ENCODE measurements at places on chromosomes 3 and 15. TPM values are rescaled to one million over a fixed set of nuclear protein-coding genes. Genes with fewer than 3 reads are reported as not detected.
A peak's percentile ranks its signal among the peaks of the same experiment; 100 is the strongest.

The KY gene
- not detected for total RNA-seq

DNA sequence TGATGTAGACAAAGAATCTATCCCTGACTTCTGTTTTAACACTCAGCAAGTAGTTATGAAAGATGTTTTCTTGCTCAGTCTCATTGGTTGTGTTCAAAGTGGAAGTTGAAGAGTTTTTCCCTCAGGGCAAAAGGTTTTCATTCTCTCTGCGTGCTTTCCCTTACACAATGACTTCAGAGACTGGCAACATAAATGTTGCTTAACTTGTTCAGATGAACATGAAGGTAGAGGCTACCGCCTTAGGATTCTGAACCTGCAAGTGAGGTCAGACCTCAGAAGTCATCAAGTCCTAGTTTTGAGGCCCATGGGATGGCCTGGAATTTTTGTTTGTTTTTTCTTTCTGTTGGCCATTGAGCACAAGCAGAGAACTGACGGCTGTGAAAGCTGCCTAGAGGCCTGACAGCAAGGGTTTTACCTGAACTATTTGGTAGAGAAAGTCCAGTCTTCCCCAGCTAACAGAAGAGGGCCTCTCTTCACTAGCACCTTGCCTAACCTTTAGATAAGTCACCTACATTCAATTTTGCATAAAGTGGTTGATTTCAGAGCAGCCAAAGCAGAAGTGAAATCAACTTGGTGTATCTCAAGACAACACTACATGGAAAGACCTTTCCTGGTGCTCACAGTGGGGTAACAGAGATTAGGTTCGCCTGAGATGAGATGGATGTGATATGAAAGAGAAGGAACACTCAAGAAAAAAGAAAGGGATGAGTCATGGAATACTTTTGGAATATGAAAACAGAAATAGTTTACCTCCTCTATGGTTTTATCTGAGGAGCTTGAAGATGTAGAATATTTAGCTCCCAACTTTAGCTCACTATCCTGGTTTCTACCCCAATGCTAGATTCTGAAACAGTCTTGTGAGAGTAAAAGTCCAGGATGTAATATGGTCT lies 53.6 kb upstream of the AP4E1 start:
- H3K4me1 ChIP-seq: no peaks in the 10 kb centered on the region
- H3K4me3 ChIP-seq: no peak overlapping the region
- peaks cover 14% of the 10 kb centered on the region for H3K27me3 ChIP-seq

GRCh38 chr3:96101006-96101560 lies 713.3 kb upstream of the EPHA6 start:
- DNase-seq: no peak
- no peak overlapping the region for H3K27ac ChIP-seq
- no peaks in the 10 kb centered on the region for H3K27me3 ChIP-seq
- no peak overlapping the region for H3K4me3 ChIP-seq
- no peaks in the 10 kb centered on the region for H3K4me1 ChIP-seq

The THRB gene
- total RNA-seq: not detected

The C3orf62 gene
- total RNA-seq: 13.5 TPM

The GOLGA6B gene
- total RNA-seq: not detected

DNA sequence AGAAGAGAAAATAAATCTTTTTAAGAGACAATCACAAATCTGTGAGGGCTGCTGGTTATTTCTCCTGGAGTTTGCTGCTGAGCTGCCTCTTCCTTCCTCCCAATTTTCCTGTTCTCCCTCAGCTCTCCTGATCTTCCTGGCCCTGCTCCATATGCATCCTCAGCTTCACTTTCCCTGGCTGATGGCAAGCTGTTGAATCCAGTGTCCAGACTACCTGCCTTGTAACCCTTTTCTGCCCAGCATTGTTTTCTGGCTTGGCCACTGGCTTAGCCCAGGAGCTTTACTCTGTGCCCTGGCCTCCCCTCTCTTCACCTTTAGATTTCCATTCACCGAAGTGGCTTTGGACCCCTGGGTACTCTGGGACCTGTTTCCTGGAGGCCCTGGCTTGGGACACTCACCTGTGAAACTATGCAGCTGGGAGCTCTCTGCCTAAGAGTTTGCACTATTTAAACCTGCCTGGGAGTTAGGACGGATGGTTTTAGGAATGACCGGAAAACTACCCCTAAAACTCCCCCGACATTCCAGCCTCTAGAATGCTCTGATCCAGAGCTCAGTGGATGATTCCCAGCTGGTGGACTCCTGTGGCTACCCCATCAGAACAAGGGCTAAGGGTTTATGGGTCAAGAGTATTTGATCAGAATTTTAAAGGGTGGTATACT lies 90.0 kb downstream of the RBPMS2 start:
- no peaks in the 10 kb centered on the region for H3K27me3 ChIP-seq

DNA sequence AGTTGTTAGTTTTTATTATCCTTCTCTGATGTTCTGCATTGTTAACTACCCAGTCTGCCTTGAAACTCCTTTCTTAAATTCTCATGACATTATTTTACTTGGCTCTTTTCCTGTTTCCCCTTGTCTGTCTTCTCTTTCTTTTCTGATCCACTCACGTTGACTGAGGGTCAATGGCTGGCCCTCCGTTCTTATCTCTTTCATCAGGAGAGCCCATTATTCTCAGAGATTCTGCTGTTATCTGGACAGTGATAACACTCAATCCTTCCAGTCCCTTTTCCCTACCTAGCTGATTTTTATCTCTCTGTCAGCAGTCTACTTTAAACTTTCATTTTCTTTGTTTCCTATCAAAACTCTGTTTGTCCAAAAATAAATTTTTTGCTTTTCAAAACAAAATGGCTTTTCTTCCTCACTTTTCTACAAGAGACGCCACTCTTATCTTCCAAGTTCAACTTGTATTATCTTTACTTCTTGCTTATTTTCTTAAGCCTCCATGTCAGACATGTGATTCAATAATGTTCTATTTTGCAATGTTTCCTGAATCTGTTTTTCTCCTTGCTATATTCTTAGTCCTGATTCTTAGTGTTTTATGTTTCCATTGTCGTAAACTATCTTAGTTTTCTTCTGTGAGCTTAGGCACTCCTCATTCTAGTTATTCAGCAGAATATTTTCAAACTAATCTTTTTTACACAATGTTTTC lies 120.2 kb downstream of the NEDD4 start:
- no peaks in the 10 kb centered on the region for H3K27me3 ChIP-seq
- H3K27ac ChIP-seq: no peak overlapping the region
- DNase-seq: no peak
- H3K4me1 ChIP-seq: peaks cover 3% of the 10 kb centered on the region

The ACAN gene
- not detected for total RNA-seq

DNA sequence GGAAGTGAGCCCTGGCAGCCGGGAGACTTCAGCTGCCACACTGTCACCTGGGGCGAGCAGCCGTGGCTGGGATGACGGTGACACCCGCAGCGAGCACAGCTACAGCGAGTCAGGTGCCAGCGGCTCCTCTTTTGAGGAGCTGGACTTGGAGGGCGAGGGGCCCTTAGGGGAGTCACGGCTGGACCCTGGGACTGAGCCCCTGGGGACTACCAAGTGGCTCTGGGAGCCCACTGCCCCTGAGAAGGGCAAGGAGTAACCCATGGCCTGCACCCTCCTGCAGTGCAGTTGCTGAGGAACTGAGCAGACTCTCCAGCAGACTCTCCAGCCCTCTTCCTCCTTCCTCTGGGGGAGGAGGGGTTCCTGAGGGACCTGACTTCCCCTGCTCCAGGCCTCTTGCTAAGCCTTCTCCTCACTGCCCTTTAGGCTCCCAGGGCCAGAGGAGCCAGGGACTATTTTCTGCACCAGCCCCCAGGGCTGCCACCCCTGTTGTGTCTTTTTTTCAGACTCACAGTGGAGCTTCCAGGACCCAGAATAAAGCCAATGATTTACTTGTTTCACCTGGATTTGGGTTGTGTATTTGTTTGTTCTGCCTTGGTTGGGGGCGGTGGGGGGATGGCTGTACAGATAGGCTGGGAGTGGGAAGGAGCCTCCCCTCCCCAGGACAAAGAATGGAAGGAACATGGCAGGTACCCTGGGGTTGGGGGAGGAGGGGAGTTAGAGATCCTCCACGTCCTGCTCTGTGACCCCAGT lies 2.9 kb upstream of the GRM2 start:
- H3K4me3 ChIP-seq: no peak overlapping the region
- peaks cover 9% of the 10 kb centered on the region for H3K27me3 ChIP-seq
- peaks cover 14% of the 10 kb centered on the region for H3K36me3 ChIP-seq
- H3K27ac ChIP-seq: no peak overlapping the region

DNA sequence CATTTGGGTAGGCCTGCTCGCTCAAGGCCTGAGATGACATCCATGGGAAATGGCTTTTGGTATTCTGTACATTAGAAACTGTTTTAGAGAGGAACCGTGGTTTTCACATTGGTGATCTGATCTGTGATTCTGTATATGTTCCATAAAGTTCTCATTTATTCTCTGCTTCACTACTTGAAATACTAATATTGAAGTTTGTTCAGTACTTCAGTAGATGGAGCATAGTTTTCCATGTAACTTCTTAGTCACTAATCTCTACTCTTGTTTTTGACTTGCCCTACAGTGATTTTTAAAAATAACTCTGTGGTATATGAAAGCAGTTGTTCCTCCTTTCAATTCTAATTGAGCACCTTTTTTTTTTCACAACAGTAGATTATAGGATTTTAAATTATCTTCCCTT lies 66.5 kb downstream of the MBNL1 start:
- H3K27ac ChIP-seq: no peak overlapping the region
- peaks cover 77% of the 10 kb centered on the region for H3K36me3 ChIP-seq
- peaks cover 70% of the 10 kb centered on the region for H3K4me1 ChIP-seq
- H3K4me3 ChIP-seq: no peak overlapping the region
- DNase-seq: no peak
- no peaks in the 10 kb centered on the region for H3K27me3 ChIP-seq

The ECE2 gene
- not detected for total RNA-seq

DNA sequence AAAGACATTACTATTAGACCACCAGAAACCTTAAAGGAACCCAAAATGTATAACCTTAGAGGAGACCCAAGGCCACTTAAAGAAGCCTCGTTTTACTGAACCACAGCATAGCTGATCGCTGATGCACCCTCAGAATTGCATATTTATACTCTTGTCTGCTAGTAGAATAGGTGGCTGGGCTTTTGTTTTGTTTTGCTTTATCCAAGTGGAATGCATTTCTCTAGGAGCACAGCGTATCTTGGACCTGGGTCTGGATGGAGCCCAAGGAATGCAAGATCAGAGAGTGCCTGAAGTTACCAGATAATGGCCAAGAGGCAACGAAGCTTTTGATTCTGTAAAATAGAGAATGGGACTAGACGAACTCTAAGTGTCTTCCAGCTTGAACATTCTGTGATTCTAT lies 129.2 kb upstream of the COL8A1 start:
- H3K36me3 ChIP-seq: no peaks in the 10 kb centered on the region
- H3K4me1 ChIP-seq: no peaks in the 10 kb centered on the region
- DNase-seq: no peak
- no peak overlapping the region for H3K27ac ChIP-seq
- no peak overlapping the region for H3K4me3 ChIP-seq
- H3K27me3 ChIP-seq: no peaks in the 10 kb centered on the region

GRCh38 chr15:57827971-57828370 lies 121.5 kb downstream of the POLR2M start:
- peaks cover 10% of the 10 kb centered on the region for H3K4me1 ChIP-seq
- no peak overlapping the region for H3K4me3 ChIP-seq
- H3K36me3 ChIP-seq: no peaks in the 10 kb centered on the region
- no peak overlapping the region for H3K27ac ChIP-seq

- H3K36me3 ChIP-seq: no peaks in the 10 kb centered on the region
- peak; percentile 12 for DNase-seq
- no peaks in the 10 kb centered on the region for H3K27me3 ChIP-seq
- no peak overlapping the region for H3K27ac ChIP-seq
- peaks cover 14% of the 10 kb centered on the region for H3K4me1 ChIP-seq
These were observed 138.8 kb downstream of the BBX start for GRCh38 chr3:107661447-107662123.

- no peak overlapping the region for H3K4me3 ChIP-seq
- H3K4me1 ChIP-seq: peaks cover 11% of the 10 kb centered on the region
- no peak for DNase-seq
- no peaks in the 10 kb centered on the region for H3K27me3 ChIP-seq
- H3K27ac ChIP-seq: no peak overlapping the region
These were observed 15.6 kb upstream of the RAP2B start for GRCh38 chr3:153146191-153147053.

GRCh38 chr3:61090389-61091169 lies 160.7 kb downstream of the FHIT start:
- H3K27me3 ChIP-seq: no peaks in the 10 kb centered on the region
- no peak for DNase-seq
- H3K4me3 ChIP-seq: no peak overlapping the region
- H3K4me1 ChIP-seq: no peaks in the 10 kb centered on the region

DNA sequence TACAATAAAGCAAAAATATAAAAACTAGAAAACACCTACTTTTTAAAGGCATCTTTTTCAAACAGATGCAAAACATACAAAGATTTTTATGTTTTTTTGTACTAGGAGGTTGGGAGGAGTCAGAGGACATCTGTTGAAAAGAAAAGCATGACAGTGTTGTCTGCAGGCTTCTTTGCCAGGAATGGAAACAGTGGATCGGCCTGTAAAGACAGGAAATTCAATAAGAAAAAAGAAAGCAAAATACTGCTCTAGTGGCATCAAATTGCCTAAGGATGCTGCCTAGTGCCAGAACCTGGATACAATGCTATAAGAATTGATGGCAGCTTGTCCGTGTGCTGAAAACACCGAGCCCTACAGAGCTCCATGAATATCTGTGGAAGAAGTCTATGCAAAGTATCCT lies 69.9 kb downstream of the TBC1D5 start:
- peaks cover 9% of the 10 kb centered on the region for H3K36me3 ChIP-seq
- no peak overlapping the region for H3K4me3 ChIP-seq
- H3K27ac ChIP-seq: no peak overlapping the region

DNA sequence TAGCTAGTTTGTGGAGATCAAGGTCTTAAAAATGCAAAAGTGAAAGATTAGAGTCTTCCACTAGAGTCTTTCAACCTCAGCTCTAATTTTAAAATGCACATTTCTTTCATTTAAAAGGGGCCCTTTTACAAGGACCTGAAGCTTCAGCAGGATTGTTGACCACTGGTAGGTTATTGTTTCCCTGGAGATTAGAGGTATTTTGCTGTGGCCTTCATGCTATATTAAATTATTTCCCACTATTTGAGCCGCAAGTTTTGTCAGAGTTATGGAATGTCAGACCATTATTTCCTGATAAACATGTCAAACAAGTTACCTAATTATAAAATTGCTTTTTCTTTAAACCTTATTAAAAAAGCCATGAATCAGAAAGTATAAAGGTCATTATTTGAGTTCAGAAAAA lies 103.1 kb upstream of the CCNL1 start:
- H3K36me3 ChIP-seq: no peaks in the 10 kb centered on the region
- no peak for DNase-seq
- no peak overlapping the region for H3K4me3 ChIP-seq
- no peaks in the 10 kb centered on the region for H3K27me3 ChIP-seq
- no peaks in the 10 kb centered on the region for H3K4me1 ChIP-seq

DNA sequence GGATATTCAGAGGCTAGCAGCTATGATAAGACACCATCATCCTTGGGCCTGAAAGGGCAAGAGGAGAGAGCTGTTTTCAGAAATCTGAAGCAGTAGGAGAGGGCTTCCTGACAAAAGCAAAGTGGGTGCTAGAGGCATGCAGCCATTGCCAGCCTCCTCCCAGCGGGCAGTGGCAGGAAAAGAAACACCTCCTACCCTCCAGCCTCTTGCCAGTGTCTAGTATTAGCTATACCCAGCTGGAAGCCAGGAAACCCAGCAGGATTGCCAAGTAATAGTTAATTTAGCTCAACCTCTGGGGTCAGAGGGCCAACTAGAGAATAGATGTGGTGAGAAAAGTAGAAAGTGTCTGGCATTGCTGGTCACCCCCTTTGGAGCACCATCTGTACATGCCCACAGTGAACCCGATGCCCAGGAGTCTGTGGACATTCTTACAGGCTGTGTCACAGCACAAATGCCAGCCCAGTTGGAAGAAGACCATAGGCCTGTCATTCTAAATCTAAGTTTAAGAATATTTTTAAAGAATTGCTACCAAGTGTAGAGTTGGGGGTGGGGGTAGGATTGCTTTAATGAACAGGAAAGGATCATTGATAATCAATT lies 85.3 kb downstream of the HCN4 start:
- no peaks in the 10 kb centered on the region for H3K27me3 ChIP-seq
- H3K27ac ChIP-seq: no peak overlapping the region
- H3K4me1 ChIP-seq: no peaks in the 10 kb centered on the region

Data from activated CD4-positive, alpha-beta T cell treated with anti-CD3 and anti-CD28 coated beads, Interleukin-2, amount 10 ng/mL, durations not matched to agents 7 days and 5 days (primary cell).